ENCODE measurements at places on chromosomes 6 and 20. TPM values are rescaled to one million over a fixed set of nuclear protein-coding genes. Genes with fewer than 3 reads are reported as not detected.

LY6G6F gene
- not detected for polyA plus RNA-seq

C6orf15 gene
- not detected for polyA plus RNA-seq

- DNase-seq, result no peak
Measured at GRCh38 chr20:31875671-31876070, 5.2 kb downstream of the TTLL9 start.

GRCh38 chr6:166489301-166490155 lies 97.0 kb downstream of the RAMACL start:
- no peak for DNase-seq

DNA sequence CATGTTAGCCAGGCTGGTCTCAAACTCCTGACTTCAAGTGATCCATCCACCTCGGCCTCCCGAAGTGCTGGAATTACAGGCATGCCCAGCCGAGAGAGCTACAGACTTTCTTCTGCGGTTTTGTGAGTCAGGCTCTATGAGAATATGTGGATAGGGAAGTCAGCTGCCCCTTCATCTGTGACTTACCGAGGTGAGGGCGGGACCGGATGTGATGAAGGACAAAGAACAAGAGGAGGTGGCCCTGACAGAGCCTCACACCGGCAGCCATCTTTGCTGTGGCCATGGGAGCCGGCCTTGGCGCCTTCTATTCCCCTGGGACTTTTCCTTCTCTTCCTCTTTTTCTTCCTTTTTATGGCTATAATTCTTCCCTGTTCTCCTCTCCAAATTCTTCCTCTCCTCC lies 67.0 kb downstream of the IYD start:
- DNase-seq, result no peak

- no peak for DNase-seq
Measured at GRCh38 chr6:10180138-10181074, 234.5 kb downstream of the TFAP2A start.

DNA sequence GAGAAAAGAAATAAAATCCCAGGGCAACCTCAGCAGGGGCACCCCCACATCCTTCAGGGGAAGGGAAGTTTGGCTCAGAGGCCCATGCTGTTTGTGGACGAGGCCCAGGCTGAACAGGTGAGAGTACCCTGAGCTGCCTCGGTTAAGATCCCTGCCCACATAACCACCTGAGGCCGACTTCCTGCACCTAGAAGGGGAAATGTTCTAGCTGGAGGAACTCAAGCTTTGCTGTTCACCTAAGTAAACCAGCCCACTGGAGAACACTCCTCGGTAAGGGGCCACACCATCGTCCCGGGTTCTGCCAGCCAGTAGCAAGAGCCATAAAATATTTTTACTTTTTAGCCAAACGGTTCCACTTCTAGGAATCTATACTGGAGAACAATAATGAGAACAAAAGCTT lies 88.2 kb downstream of the SLC23A2 start:
- DNase-seq, result no peak
